Fibroblast of lung (primary cell): ENCODE measurements at places on chromosomes 7 and 10. TPM values are rescaled to one million over a fixed set of nuclear protein-coding genes. Genes with fewer than 3 reads are reported as not detected.

DNA sequence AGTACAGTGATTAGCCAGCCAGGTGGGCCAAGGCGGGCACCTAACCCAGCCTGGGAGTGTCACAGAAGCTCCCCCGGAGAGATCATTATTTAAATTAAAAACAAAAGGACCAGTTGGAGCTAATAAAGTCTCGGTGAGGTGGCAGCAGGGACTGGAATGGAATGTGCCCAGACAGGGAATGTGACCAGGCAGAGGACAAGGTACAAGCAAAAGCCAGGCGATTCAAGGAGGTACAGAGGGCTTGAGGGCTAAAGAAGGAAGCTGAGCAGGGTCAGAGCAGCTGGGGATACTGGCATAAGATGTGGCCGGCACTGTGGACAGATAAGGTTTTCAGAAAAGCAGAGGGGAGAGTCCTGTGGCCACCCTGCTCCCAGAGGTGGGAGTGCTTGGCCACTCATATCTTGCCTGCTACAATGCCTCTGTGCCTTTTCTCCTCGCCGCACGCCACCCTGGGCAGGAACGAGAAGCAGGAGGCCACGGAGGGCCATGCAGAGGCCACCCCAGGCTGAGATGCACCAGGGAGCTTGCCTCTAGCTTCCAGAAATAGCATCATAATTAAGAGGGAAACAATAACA is 13.2 kb downstream of the TMEM273 start:
- no peak for DNase-seq

Gene TUBAL3
- not detected in 2 replicates for total RNA-seq

Gene PKD2L1
- not detected in 2 replicates for total RNA-seq

DNA sequence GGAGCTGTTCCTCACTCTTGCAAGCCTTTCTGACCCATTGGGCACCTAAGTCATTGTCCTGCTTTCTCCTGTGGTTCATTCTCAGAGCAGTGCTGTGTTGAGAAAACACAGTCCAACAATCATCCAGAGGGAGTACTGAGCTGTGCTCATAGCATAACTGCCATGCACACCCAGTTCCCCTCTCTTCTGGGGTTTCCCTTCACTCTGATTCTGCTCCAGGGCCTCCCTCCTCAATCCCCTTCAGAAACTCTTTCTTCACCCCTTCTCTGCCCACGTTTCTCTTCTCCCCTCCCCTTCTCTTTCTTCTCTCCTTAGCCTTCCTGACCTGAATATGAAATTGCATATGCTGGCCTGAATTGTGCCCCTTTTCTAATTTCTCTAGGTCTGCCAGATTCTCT is 155.8 kb downstream of the AOAH start:
- no peak for DNase-seq

Gene SLC39A12
- total RNA-seq, result not detected in 2 replicates

Gene LSM5
- total RNA-seq, result 13.6 and 23.0 TPM in 2 replicates

Gene C10orf105
- total RNA-seq, result under 0.01 TPM in 2 replicates

DNA sequence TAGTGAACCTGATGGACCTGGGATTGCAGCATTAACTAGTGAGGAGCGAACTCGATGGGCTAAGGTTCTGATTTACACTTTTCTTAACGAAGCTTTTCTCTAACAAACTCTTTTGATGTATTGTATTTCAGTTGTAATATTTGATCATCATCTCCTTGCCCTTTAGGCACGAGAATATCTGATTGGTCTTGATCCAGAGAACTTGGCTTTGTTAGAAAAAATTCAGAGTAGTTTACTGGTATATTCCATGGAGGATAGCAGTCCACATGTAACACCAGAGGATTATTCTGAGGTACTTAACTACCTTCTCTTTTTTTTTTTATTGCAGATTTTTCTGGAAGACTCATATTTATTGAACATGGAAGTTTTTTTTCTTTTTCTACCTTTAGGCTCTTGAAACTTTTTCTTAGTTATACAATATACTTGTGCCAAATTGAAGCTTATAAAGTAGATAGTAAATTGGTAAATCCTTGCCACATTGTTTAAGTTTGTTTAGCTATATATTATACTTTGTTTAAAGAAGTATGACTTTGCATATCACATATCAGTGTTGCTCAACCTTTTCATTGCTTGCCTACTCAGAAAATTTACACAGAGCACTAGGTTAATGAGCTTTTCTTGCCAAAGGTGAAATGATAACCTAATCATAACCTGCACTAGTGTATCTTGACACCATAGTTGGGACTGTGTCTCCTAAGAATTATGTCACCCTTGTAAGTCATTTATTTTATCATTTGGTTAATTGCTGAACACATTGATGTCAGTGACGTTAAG is 30.4 kb downstream of the CROT start:
- peak; percentile 15 for DNase-seq

GRCh38 chr7:71527213-71527612 is 395.3 kb downstream of the GALNT17 start:
- no peak for DNase-seq

Gene GPC2
- 1.8 and 2.3 TPM in 2 replicates for total RNA-seq

GRCh38 chr7:15016766-15017165 is 114.2 kb upstream of the DGKB start:
- DNase-seq, result no peak
